ENCODE measurements at places on chromosomes 4 and X. TPM values are rescaled to one million over a fixed set of nuclear protein-coding genes. Genes with fewer than 3 reads are reported as not detected.

The GPR50 gene
- total RNA-seq = not detected

The DKK2 gene
- total RNA-seq = 0.13 TPM

The ADRA2C gene
- total RNA-seq = 0.31 TPM

The PQBP1 gene
- total RNA-seq = 70.0 TPM

The STPG2 gene
- total RNA-seq = 0.13 TPM

The F11 gene
- not detected for total RNA-seq

The PDHA1 gene
- 184 TPM for total RNA-seq

The FOXR2 gene
- not detected for total RNA-seq

The NWD2 gene
- not detected for total RNA-seq

The TMEM31 gene
- not detected for total RNA-seq

The NSUN7 gene
- under 0.01 TPM for total RNA-seq

The TXK gene
- 0.16 TPM for total RNA-seq

The UBL4A gene
- total RNA-seq = 49.5 TPM

The PABPC5 gene
- total RNA-seq = 0.49 TPM

The ARMCX1 gene
- total RNA-seq = 27.8 TPM

The GAGE12H gene
- total RNA-seq = not detected

The LONRF3 gene
- total RNA-seq = 2.3 TPM

The GPR101 gene
- not detected for total RNA-seq

The GPRASP3 gene
- total RNA-seq = 6.6 TPM

The SYP gene
- 0.31 TPM for total RNA-seq

The MAGEB10 gene
- total RNA-seq = not detected

The ZNF518B gene
- 23.3 TPM for total RNA-seq

The VCX2 gene
- not detected for total RNA-seq

The LRCH2 gene
- 11.2 TPM for total RNA-seq

The ETDC gene
- not detected for total RNA-seq

The PNMA6A gene
- total RNA-seq = 0.94 TPM

The FANCB gene
- 5.1 TPM for total RNA-seq

The CXorf66 gene
- not detected for total RNA-seq

The PRR32 gene
- not detected for total RNA-seq

The DRD5 gene
- total RNA-seq = not detected

The RRH gene
- not detected for total RNA-seq

The MAGEB6 gene
- not detected for total RNA-seq

The GRIA2 gene
- not detected for total RNA-seq

The C4orf36 gene
- 0.16 TPM for total RNA-seq

The CRMP1 gene
- under 0.01 TPM for total RNA-seq

The BMP3 gene
- not detected for total RNA-seq

The CASP3 gene
- total RNA-seq = 40.4 TPM

The BEND4 gene
- total RNA-seq = 0.38 TPM

The GPRIN3 gene
- 1.1 TPM for total RNA-seq

The ATP2B3 gene
- not detected for total RNA-seq

The SMARCA1 gene
- 31.3 TPM for total RNA-seq

The MAGEB5 gene
- not detected for total RNA-seq

The GPAT3 gene
- 9.3 TPM for total RNA-seq

The BMX gene
- 58.3 TPM for total RNA-seq

The HSD17B10 gene
- total RNA-seq = 61.2 TPM

The CXCL13 gene
- not detected for total RNA-seq

The SPANXB1 gene
- not detected for total RNA-seq

The SORBS2 gene
- 261 TPM for total RNA-seq

The GAGE13 gene
- total RNA-seq = not detected

The IL13RA1 gene
- 35.8 TPM for total RNA-seq

All from bladder microvascular endothelial cell (primary cell).